ENCODE measurements at places on chromosomes 13 and 19. TPM values are rescaled to one million over a fixed set of nuclear protein-coding genes. Genes with fewer than 3 reads are reported as not detected.

- no peak for DNase-seq
Measured at GRCh38 chr13:106906426-106906996, 338.6 kb upstream of the ARGLU1 start.

DNA sequence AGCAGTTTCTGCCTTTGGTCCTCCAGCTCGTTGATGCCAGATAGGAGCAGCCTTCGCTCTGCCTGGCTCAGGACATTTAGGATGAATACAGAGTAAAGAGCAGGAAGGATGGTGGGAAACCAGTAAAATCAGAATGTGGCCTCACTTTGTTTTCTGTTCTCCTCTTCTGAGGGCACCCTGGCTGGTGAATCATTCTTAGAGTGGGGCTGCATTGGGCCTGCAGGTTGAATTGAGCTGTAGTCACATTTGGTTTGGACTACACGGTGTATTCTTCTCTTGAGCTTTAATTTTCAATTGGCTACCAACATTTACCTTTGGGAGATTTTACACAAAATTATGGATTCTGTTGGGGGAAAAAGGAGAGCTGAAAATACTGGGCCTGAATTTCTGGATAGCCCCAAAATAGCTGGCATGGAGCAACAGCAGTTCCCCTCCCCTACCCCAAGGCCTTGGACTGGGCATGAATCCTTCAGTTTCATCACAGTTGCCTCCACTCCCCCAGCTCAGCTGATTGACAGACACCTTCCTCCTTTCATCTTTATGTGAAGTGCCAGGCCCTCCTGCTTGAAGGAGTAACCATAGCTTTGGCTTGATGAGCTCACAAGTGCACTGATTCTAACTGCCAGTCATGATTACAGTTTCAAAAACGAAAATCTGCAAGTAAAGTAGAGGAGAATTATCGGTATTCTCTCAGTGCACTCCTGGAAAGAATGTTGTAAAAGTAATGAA, 24.3 kb downstream of the ERCC5 start:
- DNase-seq = no peak

DNA sequence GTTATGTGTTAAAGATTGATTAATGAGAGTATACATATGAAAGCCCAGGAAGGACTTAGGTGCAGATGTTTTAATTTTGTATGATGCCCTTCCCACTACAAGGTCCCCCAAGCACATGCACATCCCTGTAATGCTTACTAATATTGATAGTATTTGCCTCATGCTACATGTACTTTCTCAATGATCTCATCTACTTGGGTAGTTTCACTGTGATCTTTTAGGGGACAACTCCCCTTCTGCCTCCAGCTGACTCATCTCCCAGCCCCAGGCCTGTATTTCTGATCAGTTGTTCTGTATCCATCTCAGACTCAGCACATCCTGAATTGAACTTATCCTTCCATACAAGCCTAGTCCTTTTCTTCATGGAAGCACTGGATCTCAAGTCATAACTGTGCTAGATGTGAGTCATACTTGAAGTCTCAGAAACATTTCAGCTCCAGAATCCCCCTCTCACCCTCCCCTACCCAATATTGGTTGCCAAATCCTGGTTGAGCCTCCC, 49.4 kb upstream of the INTS6 start:
- no peak for DNase-seq

DNA sequence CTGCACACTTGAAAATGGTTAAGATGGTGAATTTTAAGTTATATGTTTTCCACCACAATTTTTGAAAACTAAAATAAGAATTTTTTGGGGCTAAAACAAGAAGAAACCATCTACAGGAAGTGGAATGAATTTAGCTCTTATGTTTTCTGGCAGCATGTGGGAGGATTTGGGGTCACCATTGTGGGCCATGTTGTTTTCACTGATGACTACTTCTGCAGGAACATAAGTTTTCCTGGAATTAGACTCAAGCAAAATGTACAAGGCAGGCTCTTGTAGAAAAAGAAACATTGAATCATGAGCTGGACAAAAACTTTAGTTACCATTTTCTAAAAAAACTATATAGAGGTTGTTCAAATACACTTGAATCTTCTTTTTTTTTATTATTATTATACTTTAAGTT, 125.3 kb upstream of the C1QTNF9B start:
- DNase-seq = no peak

The IL27RA gene
- 4.7 TPM for polyA plus RNA-seq

DNA sequence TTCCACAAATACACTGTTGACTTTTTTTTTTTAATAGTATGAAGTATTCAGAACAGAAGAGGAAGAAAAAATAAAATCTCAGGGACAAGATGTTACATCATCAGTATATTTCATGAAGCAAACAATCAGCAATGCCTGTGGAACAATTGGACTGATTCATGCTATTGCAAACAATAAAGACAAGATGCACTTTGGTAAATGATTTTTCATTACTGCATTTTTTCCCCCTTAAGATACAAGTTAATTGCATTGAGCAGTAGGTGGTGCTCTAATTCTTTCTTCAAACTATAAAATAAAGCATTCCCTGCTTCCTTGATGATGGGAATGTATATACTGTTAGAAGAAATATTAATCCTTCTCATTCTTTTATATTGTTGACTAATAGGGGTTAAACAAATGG, 17.1 kb downstream of the UCHL3 start:
- DNase-seq = no peak

The NCAN gene
- polyA plus RNA-seq = 0.05 TPM

DNA sequence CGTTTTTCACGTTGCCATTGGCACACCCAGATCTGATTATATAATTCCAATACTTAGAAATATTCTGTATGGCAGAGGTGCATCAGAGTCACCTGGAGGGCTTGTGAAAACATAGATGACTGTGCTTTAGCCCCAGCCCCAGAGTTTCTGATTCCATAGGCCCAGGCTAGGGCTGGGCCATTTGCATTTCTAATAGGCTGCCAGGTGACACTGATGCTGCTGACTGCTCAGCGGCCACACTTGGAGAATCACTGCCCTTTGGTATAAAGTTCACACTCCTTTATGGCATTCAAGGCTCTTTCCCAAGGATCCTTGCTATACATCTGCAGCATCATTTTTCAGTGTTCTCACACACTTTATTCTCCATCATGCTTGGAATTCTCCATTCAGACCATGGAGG, 137.1 kb downstream of the AKAP11 start:
- DNase-seq = no peak

- DNase-seq = no peak
Measured at GRCh38 chr19:55459551-55459949, 1.9 kb downstream of the ISOC2 start.

The TMEM38A gene
- 121 TPM for polyA plus RNA-seq

The GNA15 gene
- not detected for polyA plus RNA-seq

DNA sequence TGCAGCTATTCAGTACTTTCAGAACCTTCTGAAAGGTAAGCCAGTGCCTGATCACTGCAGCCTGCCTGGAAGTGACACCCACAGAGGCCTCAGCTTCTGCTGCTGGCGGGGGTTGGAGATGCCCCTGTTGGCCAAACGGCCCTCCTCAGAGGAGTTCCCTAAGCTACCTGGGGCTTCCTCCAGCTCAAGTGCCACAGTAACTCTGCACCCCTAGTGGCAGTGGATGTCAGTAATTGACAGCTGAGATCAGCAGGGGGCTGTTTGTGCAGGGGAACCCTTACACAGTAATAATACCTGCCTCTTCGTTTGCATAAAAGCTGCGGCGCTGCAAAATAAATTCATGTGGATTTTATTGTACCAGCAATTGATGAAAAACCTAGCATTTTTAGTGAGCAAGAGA, 28.9 kb downstream of the TDRD12 start:
- DNase-seq = no peak

DNA sequence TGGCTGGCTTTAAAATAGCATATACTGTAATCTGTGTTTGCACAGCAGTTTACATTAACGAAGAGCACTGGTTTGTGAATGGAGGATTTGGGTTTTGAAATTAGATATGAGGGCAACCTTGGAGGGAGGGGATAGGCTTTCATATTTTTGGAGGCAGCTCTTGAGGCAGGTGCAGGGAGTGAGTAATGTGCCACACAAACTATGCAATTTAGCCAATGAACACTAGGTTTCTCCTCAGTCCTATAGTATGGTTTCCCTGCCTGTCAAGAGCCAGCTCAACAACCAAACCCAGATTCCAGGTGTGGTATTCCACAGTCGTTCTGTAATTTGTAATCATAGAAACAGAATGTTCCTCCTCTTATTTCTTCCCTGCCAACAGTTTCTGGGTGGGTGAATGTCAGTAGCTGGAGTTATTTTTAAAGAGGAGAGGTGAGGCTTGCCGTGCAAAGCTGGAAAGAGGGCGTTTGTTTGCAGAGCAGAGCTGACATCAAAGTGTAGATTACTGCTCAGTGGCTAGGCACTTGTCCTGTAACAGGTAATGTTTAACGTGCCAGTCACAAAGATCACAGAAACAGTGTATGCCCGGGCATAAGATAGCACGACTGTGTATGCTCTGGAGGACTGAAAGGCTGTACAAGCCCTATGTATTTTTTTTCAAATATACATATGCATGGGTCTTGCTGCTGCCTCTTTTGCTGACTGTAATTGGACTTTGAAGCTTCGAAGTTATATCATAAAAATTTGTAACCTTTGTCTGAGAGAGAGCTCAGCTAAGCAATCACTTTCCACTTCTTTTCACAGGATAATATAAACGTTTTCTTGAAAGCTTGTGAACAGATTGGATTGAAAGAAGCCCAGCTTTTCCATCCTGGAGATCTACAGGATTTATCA, 124.2 kb downstream of the LMO7 start:
- DNase-seq = no peak

DNA sequence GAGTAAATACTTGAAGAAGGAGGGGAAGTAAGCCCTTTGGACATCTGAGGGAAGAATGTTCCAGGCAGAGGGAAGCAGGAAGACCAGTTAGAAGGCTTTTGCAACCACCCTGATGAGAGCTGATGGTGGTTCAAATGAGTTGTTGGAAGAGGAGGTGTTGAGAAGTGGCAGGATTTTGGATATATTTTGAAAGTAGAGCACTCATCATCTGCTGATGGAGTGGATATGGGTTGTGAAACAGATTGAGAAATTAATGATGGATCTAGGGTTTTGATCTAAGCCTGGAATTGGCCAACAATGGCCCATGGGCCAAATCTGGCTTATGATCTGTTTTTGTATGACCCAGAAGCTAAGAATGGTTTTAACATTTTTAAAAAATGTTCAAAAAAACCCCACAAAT, 230.7 kb downstream of the NDFIP2 start:
- DNase-seq = no peak

The B3GNT3 gene
- 4.1 TPM for polyA plus RNA-seq

Measured in muscle of arm (tissue), 14 donors.